Activated CD8-positive, alpha-beta T cell treated with anti-CD3 and anti-CD28 coated beads, Interleukin-2, amount 10 ng/mL, durations not matched to agents 7 days and 5 days (primary cell): ENCODE measurements at places on chromosomes 4 and X.
A peak's percentile ranks its signal among the peaks of the same experiment; 100 is the strongest.

GRCh38 chrX:130793975-130794374 is 109.0 kb downstream of the ENOX2 start:
- no peak for DNase-seq

GRCh38 chrX:131841496-131842437 is 181.3 kb upstream of the STK26 start:
- DNase-seq = peak; percentile 40

DNA sequence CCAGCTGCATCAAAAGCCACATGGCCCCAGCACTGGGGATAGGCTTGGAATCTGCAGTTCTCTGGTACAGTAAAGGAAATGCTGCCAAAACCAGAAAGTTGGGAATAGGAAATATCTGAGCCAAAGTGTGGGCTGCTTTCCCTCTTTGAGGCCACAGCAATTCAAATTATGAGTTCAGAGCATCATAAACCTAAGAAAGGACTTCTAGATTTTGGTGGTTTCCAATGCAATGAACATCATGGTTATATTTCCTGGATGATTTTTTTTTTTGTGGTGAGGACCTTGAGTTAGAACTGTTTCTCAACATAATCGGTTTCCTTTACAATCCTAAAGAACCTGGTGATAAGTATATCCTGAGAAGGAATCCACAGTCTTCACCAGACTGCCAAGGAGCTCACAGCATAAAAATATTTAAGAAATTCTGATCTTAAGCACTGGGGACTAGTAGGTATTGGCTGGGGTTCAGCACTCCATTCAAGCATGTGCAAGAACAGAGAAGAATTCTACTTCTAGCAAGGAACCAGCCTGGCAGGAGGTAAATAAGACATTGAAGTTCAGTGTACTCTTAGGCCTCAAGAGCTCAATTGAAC is 29.8 kb upstream of the ARHGAP24 start:
- DNase-seq = no peak

DNA sequence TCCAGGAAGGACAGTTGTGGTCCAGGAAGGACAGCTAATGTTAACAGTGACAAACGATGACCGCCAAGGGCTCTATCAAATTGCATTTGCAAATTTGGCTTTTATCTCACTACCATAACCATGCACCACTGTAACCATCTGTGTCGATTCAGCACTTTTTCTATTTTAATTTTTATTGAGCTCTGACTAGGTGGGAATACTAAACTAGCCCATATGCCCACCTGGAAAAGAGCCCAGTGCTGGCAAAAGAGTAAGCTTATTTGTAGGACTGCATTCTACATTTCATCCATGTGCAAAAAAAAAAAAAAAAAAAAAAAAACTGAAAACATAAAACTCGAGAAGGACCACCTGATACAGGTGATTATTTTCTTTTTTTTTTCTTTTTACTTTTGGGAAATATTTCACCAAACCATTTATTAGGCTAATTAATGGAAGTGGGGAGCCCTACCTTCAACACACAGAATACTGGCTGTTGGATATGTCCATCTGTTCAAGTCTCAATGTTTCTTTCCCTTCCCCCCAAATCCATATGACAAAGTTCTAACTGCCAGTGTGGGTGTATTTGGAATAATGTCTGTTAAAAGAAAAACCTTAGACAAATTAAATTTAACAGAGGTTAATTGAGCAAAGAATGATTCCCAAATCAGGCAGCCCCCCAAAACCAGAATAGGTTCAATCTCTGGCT is 99.5 kb upstream of the MXRA5 start:
- no peak for DNase-seq

- DNase-seq = no peak
Measured at GRCh38 chrX:123736333-123736921, 3.6 kb upstream of the THOC2 start.

DNA sequence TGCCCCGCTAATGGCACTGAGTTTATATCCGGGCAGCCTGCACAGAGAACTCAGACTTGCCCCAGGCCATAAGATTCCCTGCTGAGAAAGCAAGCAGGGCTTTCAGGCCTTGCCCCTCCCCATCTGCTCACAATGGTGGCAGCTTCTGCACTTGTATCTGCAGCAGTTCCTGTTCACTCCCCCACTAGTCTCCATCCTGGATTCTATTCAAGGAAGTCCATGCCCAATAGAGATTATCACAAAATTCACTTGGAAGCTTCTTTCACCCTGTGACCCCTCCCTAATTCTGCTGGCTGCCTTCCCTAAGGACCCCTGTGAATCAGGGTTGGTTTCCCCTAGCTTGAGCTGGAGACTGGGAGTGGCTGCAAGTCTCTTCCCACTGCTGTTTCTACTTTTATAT is 34.5 kb upstream of the UCP1 start:
- DNase-seq = no peak

DNA sequence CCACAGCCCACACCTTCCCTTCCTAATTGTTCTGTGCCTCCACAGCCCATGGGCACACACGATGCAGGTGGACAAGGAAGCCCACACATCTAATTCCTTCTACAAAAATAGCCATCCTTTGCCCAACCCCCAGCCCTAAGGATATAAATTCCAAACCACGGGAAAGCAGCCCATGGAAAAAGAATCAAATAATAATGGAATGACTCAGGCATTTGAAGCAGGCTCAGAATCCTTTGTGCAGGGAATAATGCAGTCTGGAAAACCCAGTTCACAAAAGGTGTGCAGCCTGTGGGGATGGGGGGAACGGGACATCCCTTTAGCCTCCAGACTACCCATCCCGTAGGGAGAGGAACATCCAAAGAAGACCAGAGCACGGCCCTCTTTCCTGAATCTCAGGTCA is 342.3 kb upstream of the GALNT7 start:
- no peak for DNase-seq

- DNase-seq = no peak
Measured at GRCh38 chr4:119746951-119747350, 118.3 kb upstream of the PDE5A start.

- no peak for DNase-seq
Measured at GRCh38 chr4:88937081-88937480, 119.9 kb downstream of the FAM13A start.

- DNase-seq = no peak
Measured at GRCh38 chrX:124280294-124280902, 52.1 kb upstream of the TEX13D start.

DNA sequence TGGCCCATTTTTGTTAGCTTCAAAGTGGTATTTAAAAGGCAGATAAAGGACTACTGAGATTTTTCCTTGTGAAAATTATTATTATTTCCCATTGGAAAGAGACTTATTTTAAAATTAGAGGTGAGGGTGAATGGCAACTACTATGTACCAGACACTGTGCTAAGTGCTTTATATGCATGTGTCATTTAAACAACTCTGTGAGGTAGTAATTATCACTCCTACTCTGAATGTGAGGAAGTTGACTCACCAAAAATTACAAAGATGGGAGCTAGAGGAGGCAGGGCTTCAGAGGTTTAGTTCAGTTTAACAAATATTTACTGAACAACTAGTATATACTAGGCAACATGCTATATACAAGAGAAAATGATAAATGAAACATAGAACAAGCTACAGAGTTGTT is 78.2 kb downstream of the MSL3 start:
- DNase-seq = no peak

GRCh38 chr4:10347815-10348214 is 109.4 kb downstream of the ZNF518B start:
- no peak for DNase-seq

- no peak for DNase-seq
Measured at GRCh38 chrX:151982222-151982621, 7.7 kb upstream of the GABRE start.

- DNase-seq = no peak
Measured at GRCh38 chrX:13816643-13817627, at the start of gene GPM6B. GPM6B (minus strand) TSS chrX:13817093; CDS start chrX:13816904, 189 bp downstream.

DNA sequence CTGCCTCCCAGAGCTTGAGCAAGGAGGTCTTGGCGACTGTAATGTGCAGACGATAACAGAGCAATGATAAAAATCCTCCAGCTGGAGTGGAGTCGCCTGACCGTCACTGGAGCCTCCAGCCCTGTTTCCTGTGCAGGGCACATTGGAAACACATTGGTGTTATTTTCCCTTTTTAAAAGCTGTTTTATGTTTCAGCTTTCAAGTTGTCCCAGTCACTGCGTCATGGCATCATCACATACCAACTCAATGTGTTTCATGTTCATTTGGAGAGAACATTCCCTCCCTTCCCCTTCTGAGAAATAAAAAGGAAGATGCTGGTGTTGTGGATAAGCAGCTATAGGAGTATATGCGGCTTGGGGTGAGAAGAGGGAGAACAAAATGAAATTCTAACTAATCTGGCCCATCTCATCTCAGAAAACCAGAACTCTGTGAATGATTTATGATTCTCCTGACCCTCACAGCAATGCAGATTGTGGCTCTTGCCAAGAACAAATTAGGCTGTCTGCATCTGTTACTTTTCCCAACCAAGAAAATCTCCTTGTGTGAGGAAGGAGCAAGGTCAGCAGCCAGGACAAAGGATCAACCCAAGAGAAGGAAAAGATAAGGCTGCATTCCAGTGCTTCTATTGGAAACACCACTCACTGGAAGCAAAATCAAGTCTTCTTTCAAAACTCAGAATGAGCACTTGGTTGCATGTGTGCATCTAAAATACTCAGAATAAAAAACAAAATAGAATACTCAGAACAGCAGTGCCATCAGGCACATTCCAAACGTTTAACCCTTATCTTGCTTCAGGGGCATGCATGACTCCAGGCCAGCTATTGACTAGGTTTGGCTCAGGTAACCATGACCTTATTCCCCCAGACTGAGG is 134.4 kb downstream of the RASL11B start:
- DNase-seq = no peak

DNA sequence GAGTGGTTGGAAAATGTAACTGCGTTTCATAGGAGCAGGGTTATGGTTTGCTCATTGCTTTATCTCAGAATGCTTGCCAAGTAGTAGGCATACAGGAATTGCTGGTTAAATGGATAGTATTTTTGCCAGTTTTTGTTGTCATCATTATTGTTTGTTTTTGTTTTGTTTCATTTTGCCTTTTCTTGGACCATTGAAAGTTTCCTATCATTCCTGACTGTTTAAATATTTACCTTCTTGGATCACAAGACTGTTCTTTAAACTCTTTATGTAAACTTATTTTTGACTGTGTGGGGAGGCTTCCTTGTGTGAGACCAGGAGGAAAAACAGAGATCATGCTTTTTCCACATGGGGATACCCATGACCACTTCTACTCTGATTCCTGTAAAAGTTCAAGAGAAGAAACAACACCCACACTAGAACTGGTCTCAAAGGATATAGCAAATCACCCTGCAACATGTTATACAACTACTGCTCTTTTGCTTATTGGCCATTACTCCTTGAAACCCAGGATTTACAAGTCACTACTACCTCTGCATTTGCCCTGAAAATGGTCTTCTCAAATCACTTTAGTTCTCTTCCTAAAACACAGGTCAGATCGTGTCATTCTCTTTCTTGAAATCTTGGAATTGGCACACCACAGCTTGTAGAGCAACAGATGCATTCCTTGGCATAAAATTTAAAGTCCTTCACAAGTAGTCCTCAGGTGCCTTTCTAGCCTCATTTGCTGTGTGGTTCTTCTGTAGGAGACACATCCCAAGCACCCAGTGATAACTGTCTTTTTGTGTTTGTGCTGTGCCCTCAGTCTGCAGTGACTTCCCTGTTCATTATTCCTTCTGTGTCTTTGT is 51.3 kb downstream of the FNIP2 start:
- no peak for DNase-seq

DNA sequence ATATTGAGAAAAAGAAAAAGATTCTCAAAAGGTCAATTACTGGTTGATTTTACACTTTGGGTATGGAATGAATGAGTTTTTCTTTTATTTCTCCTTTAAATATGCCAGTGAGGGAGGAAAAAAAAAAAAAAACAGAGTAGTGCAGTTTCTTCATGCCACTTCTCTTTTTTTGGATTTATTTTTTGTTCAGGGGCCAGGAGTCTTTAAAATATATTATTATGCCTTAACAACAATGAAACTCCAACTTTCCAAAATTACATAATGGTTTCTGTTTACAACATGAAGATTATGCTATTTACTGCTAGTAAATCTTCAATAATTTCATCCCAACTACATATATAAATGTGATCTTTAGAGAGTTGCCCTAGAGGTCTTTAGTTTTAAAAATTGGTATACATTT is 31.9 kb downstream of the DTHD1 start:
- no peak for DNase-seq

DNA sequence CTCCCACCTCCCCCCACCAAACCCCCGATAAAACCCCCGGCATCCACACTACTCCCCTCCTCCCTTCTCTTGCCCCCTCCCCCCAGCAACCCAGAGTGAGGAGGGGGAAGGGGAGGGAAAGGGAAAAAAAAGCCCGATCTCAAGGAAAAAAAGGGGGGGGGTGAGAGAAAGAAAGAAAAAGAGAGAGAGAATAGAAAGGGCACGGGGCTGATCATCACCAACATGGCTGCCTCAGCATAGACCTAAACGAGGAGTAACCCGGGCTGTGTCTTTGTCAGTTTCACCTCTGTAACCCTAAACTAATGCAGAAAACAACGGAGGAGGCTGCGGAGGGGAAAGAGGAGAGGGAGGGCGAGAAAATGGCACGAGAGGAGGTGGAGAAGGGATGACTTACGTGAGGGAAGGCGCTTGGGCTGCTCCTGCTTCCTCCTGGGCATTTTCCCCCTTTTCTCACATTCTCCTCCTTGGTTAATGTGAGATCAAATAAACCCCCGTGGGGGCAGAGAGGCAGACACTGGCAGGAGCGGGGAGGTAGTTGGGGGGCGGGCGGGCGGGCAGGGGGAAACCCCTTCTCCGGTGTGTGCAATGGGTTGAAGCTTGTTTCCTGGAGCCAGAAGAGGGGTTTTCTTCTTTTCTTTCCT is 532 bp downstream of the ZNF827 start:
- peak; percentile 56 for DNase-seq

DNA sequence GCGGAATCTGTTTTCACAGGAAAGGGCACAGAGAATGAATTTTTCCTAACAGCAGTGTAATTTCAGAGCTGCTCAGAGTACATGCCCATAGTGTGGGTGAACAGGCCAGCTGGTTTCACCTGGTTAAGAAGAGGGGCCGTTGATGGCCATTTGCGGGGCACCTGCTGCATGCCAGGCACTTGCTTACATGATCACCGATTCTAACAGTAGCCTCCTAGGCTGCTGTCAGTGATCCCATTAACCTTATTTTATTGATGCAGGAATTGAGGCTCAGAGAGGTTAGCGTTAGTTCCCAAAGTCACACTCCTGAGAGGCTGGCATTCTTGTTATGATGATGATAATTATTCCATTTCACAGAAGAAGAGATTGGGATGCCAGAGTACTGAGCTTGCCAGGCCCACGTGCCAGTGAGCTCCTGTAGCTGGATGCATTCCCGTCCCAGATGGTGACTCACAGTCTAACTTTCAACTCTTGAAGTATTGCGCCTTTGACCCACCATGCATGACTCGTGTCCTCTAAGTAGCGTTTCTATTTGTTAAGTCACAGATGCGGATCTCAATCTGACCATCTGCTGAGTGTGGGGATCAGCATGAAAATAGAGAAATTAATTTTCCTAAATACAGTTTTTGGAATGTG is 76.5 kb downstream of the PSAPL1 start:
- no peak for DNase-seq

DNA sequence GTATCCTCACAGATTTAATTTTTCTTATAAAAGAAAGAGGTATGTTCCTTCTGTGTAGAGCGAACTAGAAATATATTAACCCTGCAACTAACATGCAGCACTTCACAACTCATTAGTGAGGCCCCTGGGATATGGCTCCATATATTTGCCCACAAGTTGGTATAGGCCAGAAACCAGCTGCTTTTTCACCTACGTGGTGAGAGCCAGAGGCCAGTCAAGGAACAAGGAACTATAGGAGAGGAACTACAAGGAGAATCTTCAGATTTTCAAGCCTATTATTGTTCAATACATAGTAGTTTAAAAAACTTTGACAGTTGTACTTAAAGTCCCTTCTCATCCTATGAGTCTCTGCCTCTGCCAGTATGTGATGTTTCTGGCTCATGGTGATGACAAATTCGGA is 205.9 kb downstream of the CBR4 start:
- no peak for DNase-seq
